ENCODE measurements at places on chromosomes 6 and 20.

DNA sequence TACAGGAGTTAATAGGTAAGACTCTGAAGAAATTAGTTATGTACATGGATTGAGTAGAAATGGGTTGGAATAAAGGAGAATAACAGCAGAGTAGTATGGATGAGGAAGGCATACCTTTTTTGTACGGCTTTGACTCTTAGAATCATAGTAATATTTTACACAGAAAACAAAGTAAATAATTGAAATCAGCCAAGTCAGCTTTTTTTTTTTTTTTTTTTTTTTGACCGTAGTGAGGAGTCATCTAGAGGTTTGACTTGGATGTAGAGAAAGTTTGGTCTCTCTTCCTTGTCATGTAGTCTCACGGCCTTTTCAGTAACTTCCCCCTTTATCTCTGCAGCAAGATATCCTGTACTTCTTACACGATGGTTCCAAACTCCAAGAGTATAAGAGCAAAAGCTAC is 158.9 kb downstream of the FLRT3 start:
- no peak for DNase-seq

DNA sequence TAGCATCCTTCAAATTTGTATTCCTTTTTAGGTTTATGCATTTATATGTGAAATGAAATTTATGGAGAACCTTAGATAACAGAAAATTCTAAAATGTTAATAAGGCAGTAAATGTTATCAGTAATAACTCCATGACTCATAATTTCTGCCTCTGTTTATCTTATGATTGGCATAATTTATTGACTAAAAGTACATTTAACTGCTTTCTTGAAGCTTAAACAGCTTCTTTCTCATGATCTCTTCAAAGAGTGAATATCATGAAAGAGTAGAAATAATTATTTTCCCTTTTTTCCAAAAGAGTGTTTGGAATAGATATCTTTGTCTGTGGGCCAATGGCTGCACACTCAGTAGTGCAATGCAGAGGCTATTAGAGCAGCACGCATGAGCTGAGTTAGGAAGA is 91.3 kb downstream of the SHLD1 start:
- no peak for DNase-seq

GRCh38 chr6:87544474-87544735 is 45.4 kb downstream of the RARS2 start:
- DNase-seq = no peak

DNA sequence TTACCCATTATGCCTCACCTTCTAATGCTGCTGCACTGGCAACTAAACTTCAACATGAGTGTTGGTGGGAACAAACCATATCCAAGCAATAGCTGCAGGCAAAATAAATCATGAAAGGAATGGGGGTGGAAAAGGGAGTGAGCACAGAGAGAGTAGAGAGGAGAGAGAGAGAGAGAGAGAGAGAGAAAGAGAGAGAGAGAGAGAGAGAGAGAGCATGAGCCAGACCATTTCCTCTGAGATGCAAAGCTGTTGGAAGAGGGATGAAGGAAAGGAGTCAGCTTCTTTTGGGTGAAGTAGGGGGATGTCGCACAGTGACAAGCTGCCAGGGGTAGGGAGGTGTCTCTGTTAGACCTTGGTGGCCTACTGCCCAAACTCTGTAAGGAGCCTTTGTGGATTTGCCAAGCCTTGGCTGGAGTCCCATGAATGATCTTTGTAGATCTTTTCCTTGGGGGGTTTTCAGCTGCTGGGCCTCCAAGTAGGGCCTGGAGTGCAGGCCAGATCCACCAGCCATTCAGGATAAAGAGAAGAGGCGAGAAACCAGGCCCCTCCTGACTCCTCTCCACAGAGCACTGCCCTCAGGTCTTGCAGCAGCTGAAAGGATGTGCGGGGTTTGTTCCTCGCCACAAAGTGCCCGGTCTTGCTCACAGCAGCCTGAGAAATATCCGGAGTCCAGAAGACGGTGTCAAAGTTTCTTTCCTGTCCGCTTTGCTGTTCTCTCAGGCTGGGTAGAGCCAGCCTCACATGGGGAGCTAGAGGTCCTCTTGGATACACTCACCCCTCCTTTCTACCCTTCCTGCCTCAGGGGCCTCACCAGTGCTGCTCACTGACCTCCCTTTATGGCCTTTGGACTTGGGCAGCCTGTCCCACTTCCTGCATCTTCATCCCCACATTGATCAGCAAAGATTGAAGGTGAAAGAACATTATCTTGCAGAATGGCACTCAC is 17.8 kb downstream of the BTBD3 start:
- no peak for DNase-seq

GRCh38 chr6:35015996-35016395 is 125.1 kb downstream of the TCP11 start:
- no peak for DNase-seq

- DNase-seq = no peak
Measured at GRCh38 chr20:56245761-56246160, 2.8 kb upstream of the MC3R start.

DNA sequence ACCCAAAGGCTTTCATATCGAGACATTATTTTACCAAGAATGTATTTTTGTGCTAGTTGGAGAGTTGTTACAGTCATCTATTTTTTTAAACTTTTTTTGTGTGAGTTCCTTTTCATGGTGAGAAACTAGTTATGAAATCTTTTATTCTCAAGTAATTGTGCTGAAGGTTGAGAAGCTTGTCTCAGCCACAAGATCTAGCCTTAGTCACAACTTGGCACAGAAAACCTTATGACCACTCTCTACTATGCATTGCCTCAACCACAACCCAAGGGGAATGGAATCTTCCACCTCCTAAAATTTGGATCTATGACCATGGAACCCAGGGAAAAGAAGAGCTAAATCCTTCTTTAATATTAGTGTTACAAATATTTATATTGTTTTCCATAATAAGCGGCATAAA is 58.5 kb downstream of the HS3ST5 start:
- DNase-seq = peak; percentile 1

GRCh38 chr6:161694995-161695394 is 421.1 kb upstream of the AGPAT4 start:
- DNase-seq = peak; percentile 48

DNA sequence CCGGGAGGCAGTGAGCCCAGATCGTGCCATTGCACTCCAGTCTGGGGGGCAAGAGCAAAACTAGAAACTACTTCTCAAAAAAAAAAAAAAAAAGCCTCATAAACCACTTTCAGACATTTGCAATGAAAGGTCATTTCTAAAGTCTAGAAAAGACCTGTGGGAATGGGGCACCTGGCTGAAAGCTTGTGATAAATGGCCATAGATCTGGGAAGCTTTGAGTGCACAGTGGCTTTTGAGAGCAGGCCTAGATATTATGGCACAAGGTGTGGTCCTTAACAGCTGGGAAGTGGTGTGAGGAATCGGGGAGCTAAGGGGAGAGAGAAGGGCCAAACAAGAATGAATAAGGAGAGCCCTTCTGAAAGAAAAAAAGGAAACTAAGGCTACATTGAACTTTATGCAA is 33.2 kb downstream of the ID4 start:
- no peak for DNase-seq

- no peak for DNase-seq
Measured at GRCh38 chr6:48986845-48987244, 476.2 kb downstream of the MMUT start.

DNA sequence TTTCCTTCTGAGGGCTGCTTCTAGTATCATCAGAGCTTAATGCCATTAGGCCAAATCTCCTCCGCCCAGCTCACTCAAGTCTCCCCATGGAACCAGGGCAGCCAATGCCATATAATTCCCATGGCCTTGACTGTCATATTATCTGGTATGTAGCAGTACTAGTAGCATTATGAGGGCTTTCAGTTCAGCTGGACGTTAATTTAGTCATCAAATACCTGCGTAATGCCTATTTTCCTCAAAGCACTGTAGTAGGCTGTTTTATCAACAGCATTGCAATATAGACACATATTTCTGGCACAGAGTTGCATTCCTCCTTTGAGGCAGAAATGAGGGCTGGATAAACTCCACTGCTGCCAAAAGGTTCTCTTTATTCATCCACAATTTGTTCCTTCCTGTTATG is 1.7 kb downstream of the KCTD20 start:
- DNase-seq = peak; percentile 83

DNA sequence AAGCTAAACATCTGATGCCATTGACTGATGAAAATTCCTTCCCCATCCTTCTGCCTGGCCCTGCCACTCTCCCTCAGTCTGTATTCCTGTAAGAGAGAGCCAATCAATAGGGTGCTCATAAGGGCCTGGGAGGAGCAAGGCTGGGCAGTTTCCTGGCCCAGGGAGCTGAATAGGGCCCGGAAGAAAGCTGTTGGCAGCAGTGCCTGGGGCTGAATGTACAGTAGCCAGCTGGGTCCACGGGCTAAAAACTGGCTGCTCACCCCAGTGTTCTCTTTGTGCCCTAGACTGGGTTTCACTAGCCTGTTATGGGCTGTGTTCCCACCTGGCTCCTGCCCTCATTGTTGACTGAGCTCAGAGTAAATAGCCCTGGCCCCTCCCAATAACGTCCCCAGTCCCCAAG is 1.7 kb upstream of the WFDC2 start:
- DNase-seq = no peak

GRCh38 chr6:28081486-28081751 is 1.1 kb downstream of the ZNF165 start:
- no peak for DNase-seq

DNA sequence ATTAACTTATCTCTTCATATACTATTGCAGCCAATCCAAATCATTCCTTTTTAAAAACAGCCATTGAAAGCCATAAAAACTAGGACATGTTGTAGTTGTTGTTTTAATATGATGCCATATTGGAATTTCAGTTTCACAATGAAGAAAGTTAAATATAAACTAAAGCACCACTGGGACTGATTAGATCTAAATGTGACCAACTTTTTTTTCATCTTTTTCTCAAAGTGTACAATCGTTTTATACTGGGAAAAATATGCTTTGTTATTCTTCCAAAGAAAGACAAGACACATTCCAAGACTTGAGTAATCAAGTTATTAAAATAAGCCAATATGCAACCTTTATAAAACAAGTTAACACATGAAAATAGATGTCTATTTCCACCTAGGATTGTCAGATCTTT is 68.5 kb downstream of the THEMIS start:
- peak; percentile 27 for DNase-seq

DNA sequence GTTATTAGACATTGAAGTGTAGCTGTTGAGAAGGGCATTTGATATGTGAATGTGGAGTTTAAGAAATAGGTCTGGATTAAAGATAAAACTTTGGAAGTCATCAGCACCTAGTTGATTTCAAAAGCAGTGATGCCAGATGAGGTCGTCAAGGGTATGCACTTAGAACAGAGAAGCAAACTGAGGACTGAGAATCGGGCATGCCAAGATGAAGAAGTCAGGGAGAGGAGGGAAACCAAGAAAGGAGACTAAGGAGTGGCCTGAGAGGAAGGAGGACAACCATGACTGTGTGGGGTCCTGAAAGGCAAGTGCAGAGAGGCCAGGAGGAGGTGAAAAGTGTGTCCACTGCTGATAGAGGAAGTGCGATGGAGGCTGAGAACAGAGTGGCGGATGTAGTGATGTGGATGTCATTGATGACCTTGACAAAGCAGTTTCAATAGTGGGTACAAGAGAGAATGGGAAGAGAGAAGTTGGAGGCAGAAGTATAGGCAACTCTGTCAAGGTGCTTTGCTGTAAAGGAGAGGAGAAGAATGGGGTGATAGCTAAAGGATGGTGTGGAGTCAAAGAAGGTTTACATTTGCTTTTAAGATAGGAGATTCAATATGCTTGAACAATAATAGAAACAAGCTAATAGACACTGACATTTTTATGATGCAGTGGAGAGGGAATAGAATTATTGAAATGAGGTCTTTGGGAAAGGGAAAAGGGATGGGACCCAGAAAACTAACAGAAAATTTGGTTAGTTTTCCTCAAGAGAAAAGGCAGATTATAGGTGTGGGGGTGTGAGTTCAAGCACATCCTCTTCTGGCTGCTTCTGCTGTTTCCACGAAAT is 139.7 kb upstream of the TMEM170B start:
- no peak for DNase-seq

GRCh38 chr20:58511861-58512260 is 3.3 kb downstream of the APCDD1L start:
- peak; percentile 42 for DNase-seq

GRCh38 chr6:87250019-87250418 is 72.4 kb upstream of the SMIM8 start:
- DNase-seq = no peak

DNA sequence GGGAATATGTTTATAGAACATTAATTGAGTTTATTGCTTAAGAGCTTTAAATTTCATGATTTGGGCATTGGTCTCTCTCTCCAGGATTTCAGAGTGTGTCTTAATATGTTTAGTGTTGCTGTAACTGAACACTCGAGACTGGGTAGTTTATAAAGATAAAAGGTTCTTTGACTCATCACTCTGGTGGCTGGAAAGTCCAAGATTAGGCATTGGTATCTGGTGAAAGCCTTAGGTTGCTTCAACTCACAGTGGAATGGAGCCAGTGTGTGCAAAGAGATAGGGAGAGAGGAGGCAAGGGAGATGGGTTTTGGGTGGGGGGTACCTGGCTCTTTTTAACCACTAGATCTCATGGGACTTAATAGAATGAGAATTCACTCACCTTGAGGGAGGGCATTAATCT is 35.6 kb upstream of the DTNBP1 start:
- no peak for DNase-seq

GRCh38 chr6:105459864-105460263 is 57.0 kb upstream of the PREP start:
- peak; percentile 50 for DNase-seq

GRCh38 chr20:46150943-46151342 is 32.8 kb downstream of the CD40 start:
- no peak for DNase-seq

DNA sequence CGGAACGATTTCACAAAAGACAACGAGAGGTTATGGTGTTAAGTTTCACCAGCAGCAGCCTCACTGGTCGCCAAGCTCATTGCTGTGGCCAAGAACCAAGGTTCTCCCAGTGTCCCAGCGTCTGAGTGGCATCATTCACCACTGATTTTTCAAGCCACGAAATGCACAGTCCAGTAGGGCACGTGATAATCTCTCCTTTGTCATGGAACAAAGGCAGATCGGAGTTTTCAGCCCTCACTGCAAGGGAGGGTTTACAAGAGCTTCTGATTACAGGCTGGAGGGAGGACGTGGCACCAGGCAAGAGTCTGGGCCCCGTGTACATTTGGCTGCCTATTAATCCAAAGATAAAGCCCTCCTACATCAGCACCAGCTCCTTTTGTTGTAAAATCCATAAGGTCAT is 2.0 kb downstream of the CD24 start:
- DNase-seq = no peak

- no peak for DNase-seq
Measured at GRCh38 chr6:13283331-13283730, 45.0 kb downstream of the TBC1D7 start.

DNA sequence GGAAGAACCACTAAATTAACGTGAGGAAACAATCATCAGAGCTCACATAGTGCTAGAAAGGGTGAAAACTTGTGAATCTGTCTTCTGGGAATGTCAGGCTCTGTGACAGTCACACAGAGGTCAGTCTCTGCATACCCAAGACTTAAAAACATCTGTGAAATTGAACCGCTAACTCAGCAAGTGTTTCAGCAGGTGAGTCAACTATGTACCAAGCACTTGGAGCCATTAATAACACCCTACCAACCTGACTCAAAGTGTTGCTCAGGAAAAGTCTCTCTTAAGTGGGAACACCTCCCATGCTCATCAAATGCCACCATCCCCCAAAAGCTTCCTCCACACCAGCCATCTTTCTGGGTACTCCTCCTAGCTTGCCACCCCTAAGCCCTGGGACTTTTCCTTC is 92.3 kb upstream of the CARMIL1 start:
- no peak for DNase-seq
